GM12865 (cell line): ENCODE measurements at places on chromosomes 7 and 10.

DNA sequence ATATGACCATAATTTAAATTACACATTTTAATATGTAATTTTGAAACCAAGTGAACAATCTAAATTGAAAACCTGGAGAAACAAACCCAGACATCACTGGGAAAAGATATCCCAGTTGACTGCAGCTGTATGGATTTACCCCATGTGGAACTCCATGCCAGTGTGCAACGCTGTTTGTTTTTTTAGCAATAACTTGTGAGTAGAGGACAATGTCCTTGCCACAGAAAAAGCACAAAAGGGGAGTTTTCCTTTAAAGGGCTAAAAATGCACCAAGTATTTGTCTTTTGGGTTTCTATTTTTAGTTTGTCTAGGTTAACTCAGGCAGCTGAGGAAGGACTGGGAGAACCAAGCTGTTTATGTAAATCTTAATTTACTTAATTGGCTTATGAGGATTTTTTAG lies 15.1 kb upstream of the COL17A1 start:
- no peak for DNase-seq

- no peak for DNase-seq
Observed at GRCh38 chr7:48126037-48126436, 37.0 kb downstream of the UPP1 start.

- DNase-seq = no peak
Observed at GRCh38 chr7:83872501-83872900, 223.6 kb upstream of the SEMA3E start.

DNA sequence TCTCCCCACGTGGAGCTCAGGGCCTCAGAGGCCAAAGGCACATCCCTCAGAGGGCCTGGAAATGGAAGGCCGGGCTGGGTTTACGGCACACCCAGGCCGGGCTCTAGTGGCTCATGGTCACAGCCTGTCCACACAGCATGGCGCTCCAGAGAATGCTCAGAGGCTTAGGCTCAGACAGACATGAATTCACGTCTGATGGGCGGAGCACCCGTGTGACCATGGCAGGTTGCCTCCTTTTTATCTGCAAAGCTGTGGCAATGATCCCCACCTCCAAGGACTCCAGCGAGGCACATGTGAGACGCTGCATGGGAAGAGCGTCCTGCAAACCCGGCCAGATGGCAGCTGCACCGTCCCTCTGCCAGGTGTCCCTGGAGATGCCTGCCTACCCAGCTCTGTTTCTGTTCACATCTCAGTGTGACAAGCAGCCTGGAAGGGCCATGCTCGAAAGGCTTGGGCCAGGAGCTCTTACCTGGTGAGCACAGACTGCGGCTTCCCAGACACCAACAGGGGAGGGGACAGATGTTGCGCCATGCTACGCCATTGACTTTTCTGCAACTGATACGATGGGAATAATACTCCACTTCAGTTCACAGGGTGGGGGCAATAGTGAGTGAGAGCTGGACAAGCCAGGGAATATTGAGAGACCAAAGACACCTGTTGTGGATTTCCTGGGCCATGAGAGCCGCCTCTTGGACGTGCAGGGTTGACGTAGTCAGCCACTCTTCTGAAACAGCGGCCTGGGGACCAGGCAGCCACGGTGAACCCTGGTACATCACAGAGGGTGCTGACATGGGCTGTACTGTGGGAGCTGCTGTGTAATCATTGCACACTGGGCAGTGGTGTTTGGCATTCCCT lies 34.4 kb upstream of the FAM20C start:
- no peak for DNase-seq

- peak; percentile 87 for DNase-seq
Observed at GRCh38 chr10:110387983-110388686, 83.4 kb upstream of the SMNDC1 start.
